Activated CD8-positive, alpha-beta T cell treated with anti-CD3 and anti-CD28 coated beads for 36 hours (primary cell): ENCODE measurements at places on chromosomes 3 and 15. TPM values are rescaled to one million over a fixed set of nuclear protein-coding genes. Genes with fewer than 3 reads are reported as not detected.

Gene ZNF620
- 2.5 TPM for total RNA-seq

Gene LRRC34
- 6.8 TPM for total RNA-seq

Gene SPG21
- 73.0 TPM for total RNA-seq

Gene PPP1R14D
- total RNA-seq: not detected

Gene CACNA2D2
- 1.6 TPM for total RNA-seq

Gene ALS2CL
- 1.7 TPM for total RNA-seq

Gene LINGO1
- not detected for total RNA-seq

Gene CPA3
- total RNA-seq: not detected

Gene ACP3
- not detected for total RNA-seq

Gene TAGLN3
- 1.2 TPM for total RNA-seq

Gene SLC24A5
- not detected for total RNA-seq

Gene GOLGA8G
- not detected for total RNA-seq

Gene COL6A5
- total RNA-seq: not detected

Gene RTP3
- total RNA-seq: not detected

Gene UNC45A
- 66.8 TPM for total RNA-seq

Gene TXNRD3
- total RNA-seq: 4.5 TPM

Gene C3orf20
- 0.20 TPM for total RNA-seq

Gene CYP8B1
- not detected for total RNA-seq

Gene GABRA5
- not detected for total RNA-seq

Gene RPP25
- 7.2 TPM for total RNA-seq

Gene MUC20
- total RNA-seq: 0.65 TPM

Gene ZNF660
- total RNA-seq: 1.2 TPM

Gene CHRM5
- total RNA-seq: not detected

Gene GPR27
- total RNA-seq: 0.47 TPM

Gene TYRO3
- 0.67 TPM for total RNA-seq

Gene CRABP1
- total RNA-seq: 0.36 TPM

Gene HIGD2B
- total RNA-seq: 0.27 TPM

Gene SPINK8
- not detected for total RNA-seq

Gene GOLGA6A
- not detected for total RNA-seq

Gene PGBD4
- total RNA-seq: 2.6 TPM

Gene TRIM42
- not detected for total RNA-seq

Gene GPR62
- total RNA-seq: not detected

Gene SIDT1
- 21.0 TPM for total RNA-seq

Gene CSTA
- total RNA-seq: not detected

Gene TMEM115
- total RNA-seq: 16.8 TPM

Gene MUC4
- total RNA-seq: 0.31 TPM

Gene SLC6A1
- not detected for total RNA-seq

Gene B3GALNT1
- total RNA-seq: 2.2 TPM

Gene ZNF385D
- not detected for total RNA-seq

Gene FAM81A
- total RNA-seq: 1.2 TPM

Gene LTK
- total RNA-seq: 0.81 TPM
